GM12878 (cell line): ENCODE measurements at places on chromosomes 1 and 21. TPM values are rescaled to one million over a fixed set of nuclear protein-coding genes. Genes with fewer than 3 reads are reported as not detected.

The TSPAN2 gene
- not detected in 2 replicates for total RNA-seq

The MTARC1 gene
- 0.72 TPM in 2 replicates for total RNA-seq

The APCS gene
- total RNA-seq = 0.23 and 0.45 TPM in 2 replicates

The ST7L gene
- total RNA-seq = 6.0 and 7.6 TPM in 2 replicates

The NID1 gene
- total RNA-seq = 25.7 and 26.9 TPM in 2 replicates

The RGS1 gene
- 38.5 and 45.8 TPM in 2 replicates for total RNA-seq

The KCNAB2 gene
- total RNA-seq = 118 and 123 TPM in 2 replicates

The HSF2BP gene
- total RNA-seq = 0.38 and 0.48 TPM in 2 replicates

The FBXO2 gene
- total RNA-seq = 0.32 and 0.41 TPM in 2 replicates

The CLDN8 gene
- total RNA-seq = not detected in 2 replicates

The TNFRSF4 gene
- total RNA-seq = 6.1 and 6.5 TPM in 2 replicates

The SLC35E2B gene
- total RNA-seq = 33.7 and 36.7 TPM in 2 replicates

The RGS8 gene
- 0.31 and 0.35 TPM in 2 replicates for total RNA-seq

The NEK2 gene
- 28.7 TPM in 2 replicates for total RNA-seq

The CLEC20A gene
- not detected in 2 replicates for total RNA-seq

The MROH9 gene
- not detected in 2 replicates for total RNA-seq
